Activated CD8-positive, alpha-beta memory T cell treated with anti-CD3 and anti-CD28 coated beads, Interleukin-2, amount 50 U/mL, for 4 hours (primary cell): ENCODE measurements at places on chromosomes 2 and 18.

GRCh38 chr2:216971593-216971992 is 111.7 kb upstream of the TNP1 start:
- DNase-seq = no peak

DNA sequence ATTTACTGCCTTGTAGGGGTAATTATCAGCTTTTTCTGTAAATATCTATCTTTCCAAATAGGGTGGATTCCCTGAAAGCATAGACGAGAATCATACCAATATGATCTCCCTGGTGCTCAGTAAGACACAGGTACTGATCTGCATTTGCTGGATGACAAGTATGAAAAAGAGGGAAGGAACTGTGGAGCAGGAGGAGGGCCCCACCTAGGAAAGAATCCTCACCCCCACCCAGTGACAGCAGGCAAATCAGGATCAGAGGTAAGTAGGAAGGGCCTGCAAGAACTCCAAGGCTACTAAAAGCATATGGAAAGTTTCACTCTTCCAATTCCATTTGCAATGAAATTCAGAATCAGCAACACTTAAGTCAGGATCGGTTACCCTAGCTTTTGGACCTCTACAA is 42.3 kb downstream of the METTL8 start:
- DNase-seq = no peak

- no peak for DNase-seq
These were observed 332.8 kb upstream of the SOX11 start for GRCh38 chr2:5359397-5359796.

GRCh38 chr2:200930947-200931626 is 32.4 kb downstream of the ORC2 start:
- no peak for DNase-seq

GRCh38 chr2:46013726-46014125 is 283.5 kb upstream of the EPAS1 start:
- no peak for DNase-seq

DNA sequence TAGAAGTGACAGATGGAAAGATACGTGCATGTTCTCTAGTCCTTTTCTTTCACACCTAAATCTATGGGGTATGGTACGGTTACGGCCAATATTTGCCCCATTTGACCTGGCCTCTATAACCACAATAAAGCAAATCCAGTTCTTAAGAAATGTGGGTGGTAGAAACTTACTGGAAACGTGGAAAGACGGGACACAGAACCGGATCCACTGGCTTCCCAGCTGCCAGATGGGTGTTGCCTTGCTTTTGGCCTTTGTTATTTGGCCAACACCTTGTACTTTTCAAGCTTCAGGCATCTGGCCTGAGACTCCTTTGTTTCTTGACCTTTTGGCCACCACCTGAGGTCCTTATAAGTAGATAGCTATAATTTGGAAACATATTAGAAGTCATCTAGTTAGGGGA is 635.9 kb downstream of the SLC4A3 start:
- DNase-seq = no peak
